Omental fat pad (tissue), 4 donors: ENCODE measurements at places on chromosomes 11 and 22. TPM values are rescaled to one million over a fixed set of nuclear protein-coding genes. Genes with fewer than 3 reads are reported as not detected.

MICALL1 gene
- 21.4 TPM for total RNA-seq

POU2AF2 gene
- total RNA-seq, result not detected

GAL3ST3 gene
- total RNA-seq, result not detected

MYOD1 gene
- total RNA-seq, result not detected

NXPE4 gene
- not detected for total RNA-seq

NXPE2 gene
- 0.19 TPM for total RNA-seq

MS4A3 gene
- not detected for total RNA-seq

MB gene
- total RNA-seq, result not detected

RAB39A gene
- 3.2 TPM for total RNA-seq

LMNTD2 gene
- 2.0 TPM for total RNA-seq

CELSR1 gene
- 1.3 TPM for total RNA-seq

- DNase-seq, result no peak
Measured at GRCh38 chr11:6142936-6143335, 27.2 kb downstream of the OR52B2 start.

- DNase-seq, result no peak
Measured at GRCh38 chr22:46008836-46009596, 32.1 kb upstream of the WNT7B start.

- DNase-seq, result no peak
Measured at GRCh38 chr11:45816614-45817013, 11.7 kb downstream of the SLC35C1 start.

GRCh38 chr11:111718436-111718835, 47.8 kb downstream of the PPP2R1B start:
- no peak for DNase-seq

DNA sequence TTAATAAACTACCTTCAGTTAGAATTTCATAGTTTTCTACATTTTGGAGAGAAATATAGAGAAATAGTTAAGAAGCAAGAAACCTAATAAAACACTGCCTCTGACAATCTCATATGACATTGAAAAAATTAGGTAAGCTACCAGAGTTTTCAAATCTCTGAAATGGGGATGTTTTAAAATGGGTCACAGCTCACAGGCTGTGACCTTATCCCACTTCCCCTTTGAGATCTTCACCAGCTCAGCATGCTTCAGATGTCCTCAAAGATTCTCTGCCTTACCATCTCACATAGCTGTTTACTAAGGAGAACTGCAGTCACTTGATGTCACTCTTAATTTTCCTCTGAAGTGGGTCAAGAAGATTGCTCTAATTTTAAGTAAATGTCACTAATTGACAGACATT, 717.8 kb downstream of the JRKL start:
- no peak for DNase-seq

- no peak for DNase-seq
Measured at GRCh38 chr22:42185915-42186439, 55.4 kb upstream of the CYP2D6 start.

- DNase-seq, result no peak
Measured at GRCh38 chr11:9660886-9661285, 3.0 kb upstream of the SWAP70 start.

- no peak for DNase-seq
Measured at GRCh38 chr11:76371170-76371569, 9.8 kb downstream of the THAP12 start.

DNA sequence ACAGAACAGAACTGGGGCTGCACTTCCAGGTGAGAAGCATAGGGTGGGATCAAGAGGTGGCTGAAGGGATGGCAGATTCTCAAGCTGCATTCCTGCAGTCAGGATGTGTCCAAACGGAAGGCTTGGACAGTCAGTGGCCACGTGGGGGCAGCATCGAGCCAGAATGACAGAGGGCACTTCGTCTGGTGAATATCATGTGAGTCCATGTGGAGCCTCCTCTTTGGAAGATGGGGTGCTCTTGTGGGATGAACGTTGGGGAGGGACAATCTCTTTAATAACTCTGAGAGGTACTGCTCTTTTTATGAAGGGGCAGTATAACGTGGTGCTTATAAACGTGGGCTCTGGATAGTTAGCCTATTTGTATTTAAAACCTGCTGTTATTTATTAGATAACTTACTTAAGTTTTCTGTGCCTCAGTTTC, 154.9 kb upstream of the NAV2 start:
- peak; percentile 77 for DNase-seq

GRCh38 chr22:21942407-21943343, 10.0 kb downstream of the PPM1F start:
- no peak for DNase-seq

DNA sequence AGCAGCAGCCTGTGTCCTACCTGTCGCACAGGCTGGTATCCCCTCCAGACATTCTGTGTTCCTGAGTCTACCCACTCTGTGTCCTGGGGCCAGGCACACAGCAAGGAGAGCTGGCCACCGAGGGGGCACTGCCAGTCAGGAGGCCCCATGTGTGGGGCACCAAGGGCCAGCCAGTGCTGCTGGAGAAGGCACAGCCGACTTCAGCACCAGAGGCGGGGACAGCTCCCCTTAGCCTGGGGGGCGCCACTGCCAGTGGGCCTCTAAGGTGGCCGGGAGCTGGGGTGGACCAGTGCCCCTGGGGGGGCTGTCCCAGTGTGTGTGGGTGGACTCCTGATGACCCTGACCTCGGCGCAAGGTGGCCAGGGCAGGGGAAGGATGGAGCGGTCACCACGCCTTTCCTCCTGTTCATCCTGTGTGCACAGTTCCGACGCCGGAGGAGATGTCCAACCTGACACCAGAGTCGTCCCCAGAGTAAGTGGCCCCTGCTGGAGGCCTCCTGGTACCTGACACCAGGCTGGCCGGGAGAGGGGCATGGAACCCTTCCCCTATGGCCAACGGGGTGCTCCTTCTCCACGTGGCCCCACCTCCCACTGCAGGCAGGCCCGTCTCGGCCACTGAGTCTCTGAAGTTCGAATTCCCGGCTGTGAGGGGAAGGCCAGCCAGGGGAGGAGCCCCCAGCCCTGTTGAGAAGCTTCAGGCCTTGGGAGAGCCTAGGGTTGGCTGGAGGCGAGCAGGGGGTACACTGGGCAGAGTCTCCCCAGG, 35.4 kb downstream of the MOB2 start:
- DNase-seq, result no peak

- DNase-seq, result no peak
Measured at GRCh38 chr11:105245781-105246315, 106.3 kb upstream of the CARD18 start.

DNA sequence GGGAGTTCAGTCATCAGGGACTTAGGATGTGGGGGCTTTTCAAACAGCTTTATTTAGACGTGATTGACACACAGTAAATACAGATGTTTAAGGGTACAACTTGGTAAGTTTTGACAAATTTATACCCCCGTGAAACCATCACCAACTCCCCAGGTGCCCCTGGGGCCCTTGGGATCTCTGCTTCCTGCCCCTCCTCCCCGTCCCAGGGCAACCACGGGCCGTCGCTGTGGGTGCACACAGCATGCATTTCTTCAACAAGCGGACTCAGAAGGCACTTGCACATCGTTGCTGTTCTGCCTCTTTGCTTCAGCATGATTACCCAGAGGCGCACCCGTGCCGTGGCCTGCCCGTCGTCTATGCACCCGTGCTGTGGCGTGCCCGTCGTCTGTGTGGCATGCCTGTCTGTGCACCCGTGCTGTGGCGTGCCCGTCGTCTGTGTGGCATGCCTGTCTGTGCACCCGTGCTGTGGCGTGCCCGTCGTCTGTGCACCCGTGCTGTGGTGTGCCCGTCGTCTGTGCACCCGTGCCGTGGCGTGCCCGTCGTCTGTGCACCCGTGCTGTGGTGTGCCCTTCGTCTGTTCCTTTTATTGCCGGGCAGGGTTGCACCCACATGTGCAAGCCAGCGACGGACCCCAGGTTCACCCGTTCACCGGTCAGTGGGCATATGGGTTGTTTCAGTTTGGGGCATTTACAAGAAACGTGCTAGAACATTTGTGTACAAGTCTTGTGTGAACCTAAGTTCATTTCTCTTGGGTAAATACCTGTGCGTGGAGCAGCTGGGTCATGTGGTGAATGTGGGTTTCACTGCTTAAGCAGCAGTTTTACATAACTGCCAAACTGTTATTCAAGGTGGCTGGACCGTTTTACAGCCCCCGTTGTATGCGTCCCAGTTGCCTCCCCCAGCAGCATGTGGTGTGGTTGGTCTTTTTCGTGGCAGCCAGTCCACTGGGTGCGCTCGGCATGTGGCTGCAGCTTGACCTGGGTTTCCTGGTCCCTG, 8.3 kb downstream of the CD81 start:
- DNase-seq, result no peak

- no peak for DNase-seq
Measured at GRCh38 chr11:944711-945470, 19.2 kb downstream of the AP2A2 start.

DNA sequence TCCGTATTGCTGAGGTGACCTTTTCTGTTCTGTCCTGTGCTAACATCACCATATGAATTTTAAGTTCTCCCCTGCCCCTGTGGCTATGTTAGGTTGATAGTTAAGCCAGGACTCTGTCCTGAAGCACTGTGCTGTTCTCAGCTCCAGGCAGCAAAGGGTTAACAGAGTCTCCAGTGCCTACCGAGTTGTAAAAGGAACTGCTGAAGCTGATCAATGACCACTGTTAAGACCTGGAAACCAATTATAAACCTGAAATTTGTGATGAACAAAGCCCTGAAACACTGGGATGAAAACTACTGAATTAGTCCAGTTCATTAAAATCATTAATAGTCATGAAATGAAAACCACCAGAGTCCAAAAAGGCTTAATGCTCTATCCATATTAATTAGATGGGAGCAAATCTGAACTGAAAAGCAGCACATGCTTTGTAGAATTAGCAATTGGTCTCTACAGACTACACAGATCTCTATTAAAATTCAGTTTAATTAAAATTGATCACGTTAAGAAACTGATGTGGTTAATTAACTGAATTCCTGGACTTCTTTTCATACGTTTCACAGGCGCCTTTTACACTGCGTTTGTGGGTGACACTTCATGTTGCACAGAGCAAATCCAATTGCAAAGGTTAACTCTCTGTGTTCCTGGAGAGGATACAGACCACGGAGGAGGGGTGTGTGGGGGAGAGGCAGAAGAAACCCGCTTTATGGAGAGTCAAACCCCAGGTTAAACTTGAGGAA, 188.5 kb upstream of the MPPED2 start:
- DNase-seq, result no peak

DNA sequence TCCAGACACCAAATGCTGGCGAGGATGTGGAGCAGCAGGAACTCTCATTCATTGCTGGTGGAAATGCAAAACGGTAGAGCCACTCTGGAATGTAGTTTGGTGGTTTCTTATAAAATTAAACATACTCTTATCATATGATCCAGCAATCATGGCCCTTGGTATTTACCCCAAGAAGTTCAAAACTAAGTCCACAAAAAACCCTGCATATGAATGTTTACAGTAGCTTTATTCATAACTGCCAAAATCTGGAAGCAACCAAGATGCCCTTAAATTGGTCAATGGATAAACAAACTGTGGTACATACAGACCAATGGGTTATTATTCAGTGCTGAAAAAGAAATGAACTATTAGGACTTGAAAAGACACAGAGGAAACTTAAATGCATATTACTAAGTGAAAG, 87.8 kb downstream of the APOL5 start:
- DNase-seq, result no peak

- no peak for DNase-seq
Measured at GRCh38 chr22:20087319-20088262, 7.5 kb downstream of the DGCR8 start.

DNA sequence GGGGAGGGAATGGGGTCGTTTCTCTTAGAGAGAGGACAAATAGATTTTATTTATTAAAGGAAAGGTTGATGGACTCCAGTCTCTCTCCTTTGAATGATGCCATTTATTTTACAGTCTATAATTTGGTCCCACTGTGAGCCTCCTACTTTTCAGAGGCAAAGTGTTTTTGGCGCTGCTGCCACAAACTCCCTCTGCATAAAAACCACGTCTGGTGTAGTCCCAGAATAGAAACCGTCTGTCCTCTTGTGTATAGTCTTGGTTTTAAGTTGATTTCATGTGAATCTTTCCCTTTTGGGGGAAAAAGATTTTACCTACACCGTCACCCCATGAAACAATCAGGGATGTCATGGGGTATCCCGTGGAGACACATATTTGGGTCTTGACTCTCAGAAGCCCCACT, 143.6 kb upstream of the SEZ6L start:
- no peak for DNase-seq

DNA sequence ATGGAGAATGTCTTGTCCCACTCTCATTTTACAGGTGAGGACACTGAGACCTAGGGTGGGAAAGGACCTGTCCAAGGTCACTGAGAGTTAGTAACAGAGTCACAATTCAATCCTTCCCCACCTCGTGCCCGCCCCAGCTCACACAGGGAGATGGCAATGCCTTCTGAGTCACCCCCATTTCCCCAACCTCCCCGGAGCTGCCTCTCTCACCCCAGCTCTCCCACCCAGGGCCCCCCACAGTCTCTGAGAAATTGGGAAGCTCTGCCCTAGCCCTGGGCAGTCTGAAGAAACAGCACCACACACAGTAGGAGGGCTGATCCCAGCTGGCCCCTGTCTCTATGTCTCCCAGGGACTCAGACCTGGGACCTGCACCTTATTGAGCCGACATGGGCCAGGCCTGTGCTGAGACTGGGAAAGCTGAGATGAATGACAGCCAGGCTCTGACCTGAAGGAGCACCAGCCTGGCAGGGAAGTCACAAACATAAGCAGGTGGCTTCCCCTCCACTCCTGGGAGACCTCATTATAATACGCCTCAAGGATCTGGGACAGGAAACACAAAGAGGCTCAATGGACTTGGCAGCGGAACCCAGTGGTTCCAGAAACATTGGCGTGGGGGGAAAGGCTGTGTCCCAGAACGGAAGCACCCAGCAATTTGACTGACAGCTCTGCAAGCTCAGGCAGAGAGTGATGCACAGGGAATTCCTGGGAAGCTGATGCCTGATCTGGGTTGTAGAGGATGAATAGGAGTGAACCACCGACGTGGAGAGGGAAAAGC, 51.0 kb downstream of the CD6 start:
- no peak for DNase-seq

DNA sequence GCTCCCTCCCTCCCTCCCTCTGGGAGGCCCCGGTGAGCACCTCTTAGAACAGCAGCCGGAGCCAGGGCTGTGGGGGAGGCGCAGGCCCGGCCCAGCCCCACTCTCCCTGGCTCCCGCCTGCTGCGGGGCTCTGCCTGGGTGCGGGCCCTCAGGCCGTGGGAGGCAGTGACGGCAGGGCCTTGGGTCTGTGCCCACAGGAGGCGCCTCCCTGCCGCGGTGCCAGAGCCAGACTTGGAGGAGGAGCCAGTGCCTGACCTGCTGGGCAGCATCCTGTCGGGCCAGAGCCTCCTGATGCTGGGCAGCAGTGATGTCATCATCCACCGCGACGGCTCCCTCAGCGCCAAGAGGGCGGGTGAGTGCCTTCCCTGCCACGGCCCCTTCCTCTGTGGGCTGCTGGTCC, 9.5 kb downstream of the IRF7 start:
- DNase-seq, result no peak

DNA sequence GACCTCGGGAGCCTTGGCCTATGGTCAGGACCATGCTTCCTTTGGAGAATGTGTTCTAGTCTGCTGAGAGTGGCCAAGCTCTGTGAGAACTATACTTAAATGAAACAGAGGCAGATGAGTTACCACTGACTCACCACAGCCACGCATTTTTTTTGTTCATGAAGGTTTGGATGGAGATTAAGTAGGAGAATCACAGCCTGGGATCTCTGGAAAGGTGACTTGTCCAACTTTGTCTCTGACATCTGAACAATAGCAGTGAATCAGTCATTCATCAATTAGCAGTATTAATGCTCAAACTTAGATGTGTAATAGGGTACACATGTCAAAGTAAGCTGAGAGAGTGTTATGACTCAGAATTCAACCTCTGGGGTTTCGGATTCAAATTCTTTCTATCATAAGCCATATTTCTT, 100.7 kb upstream of the ANO3 start:
- no peak for DNase-seq
